AG08396 (cell line): ENCODE measurements at places on chromosomes 4 and X.

- no peak for DNase-seq
These were observed 6.8 kb upstream of the ANAPC4 start for GRCh38 chr4:25370242-25370641.

GRCh38 chr4:108787724-108788123, 24.9 kb upstream of the ETNPPL start:
- no peak for DNase-seq

DNA sequence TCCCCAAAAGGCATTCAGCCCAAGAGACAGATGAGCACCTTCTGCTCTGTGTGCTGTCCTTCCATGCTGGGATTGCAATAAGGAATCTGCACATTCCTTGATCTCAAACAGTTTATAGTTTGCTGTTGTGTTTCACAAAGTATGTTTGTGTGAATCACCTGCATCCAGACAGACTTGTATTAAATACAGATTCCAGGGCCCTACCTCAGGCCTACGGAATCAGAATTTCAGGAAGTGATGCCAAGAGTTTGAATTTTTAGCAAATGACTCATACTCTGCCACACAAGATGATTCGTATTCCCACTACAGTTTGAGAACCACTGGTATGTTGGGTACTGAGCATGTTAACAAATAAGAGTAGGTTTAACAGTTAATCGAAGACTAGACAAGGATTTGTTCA, 7.0 kb downstream of the VAMP7 start:
- peak; percentile 30 for DNase-seq

GRCh38 chr4:10267066-10267465, 150.5 kb upstream of the WDR1 start:
- DNase-seq = no peak

- DNase-seq = no peak
These were observed 86.0 kb downstream of the PCYT1B start for GRCh38 chrX:24561121-24561520.

GRCh38 chrX:8591501-8591900, 126.9 kb downstream of the VCX3B start:
- no peak for DNase-seq

- no peak for DNase-seq
These were observed 38.4 kb downstream of the BCORL1 start for GRCh38 chrX:130020661-130021324.

DNA sequence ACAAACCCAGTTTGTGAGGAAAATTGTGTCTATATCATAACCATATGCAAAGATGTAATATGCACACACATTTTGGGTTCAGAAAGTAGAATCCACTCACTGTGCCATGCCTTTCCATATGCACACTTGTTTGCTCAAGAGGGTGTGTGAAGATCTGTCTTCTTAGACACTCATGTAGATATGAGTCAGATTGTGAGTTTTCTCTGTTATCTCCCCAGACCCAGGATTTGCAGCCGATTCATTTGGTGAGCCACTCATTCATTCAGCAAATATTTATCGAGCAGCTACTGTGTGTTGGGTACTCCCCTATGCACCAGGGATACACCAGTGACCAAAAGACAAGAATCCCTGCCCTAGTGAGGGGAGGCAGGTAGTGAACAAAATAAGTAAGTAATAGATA, 81.5 kb downstream of the CLCN5 start:
- DNase-seq = no peak

DNA sequence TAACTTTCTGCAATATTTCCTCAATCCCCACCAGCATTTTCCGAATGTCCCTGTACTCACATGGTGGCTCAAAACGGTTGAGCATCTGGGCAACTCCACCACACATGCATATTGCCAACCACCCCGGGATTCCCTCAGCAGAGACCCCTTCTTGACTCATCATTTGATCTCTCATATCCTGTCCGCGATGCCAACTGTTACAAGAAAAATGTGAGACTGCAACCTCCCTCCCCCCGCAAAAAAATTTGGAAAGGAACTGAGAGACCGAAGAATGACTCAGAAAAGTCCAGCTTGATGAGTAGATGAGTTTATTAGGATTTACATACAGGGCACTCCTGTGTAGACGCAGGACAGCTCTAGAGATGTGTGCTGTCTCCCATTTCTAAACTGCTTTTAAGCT, 561.4 kb downstream of the ZIC3 start:
- peak; percentile 3 for DNase-seq

DNA sequence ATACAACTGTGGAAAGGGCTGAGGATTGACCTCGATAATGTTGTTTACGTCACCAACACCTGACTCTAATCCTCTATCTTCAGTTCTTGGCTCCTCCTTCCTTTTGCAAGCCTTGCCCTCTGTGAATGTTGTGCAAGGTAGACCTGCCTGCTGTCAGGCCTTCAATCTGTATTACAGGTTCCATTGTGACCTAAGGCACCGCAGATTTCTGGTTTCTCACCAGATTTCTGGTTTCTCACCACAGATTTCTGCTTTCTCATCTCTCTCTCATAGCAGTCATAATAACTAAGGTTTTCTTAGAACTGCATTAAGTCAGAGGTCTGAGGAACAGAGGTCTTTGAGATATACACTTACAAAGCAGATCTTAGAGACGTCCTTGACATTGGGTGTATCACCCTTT, 51.5 kb upstream of the ETNPPL start:
- no peak for DNase-seq

GRCh38 chrX:19017271-19017670, 33.4 kb upstream of the PHKA2 start:
- DNase-seq = peak; percentile 29

GRCh38 chr4:14345356-14345775, 656.9 kb upstream of the CPEB2 start:
- peak; percentile 42 for DNase-seq

GRCh38 chr4:99058228-99058627, 30.4 kb downstream of the ADH5 start:
- DNase-seq = no peak

- DNase-seq = peak; percentile 5
These were observed 45.1 kb upstream of the LAMP2 start for GRCh38 chrX:120514236-120514635.

GRCh38 chr4:121229993-121230392, 65.9 kb upstream of the TNIP3 start:
- DNase-seq = no peak

DNA sequence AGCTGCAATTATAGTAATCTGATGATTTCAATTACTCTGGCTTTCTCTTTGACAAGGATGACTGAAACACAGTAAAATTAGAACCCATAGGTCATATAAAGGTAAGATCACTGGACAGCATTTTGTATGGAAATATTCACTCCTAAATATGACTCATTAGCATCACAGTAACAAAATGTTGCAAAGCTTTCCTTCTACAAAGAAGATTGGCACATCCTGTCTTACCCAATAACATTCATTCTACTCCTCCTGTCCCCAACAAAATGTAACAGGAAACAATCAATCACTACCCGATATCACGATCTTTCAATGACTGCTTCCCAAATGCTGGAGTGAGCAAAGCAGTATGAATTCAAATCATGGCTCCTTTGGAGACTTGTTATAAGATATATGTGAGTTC, 95.3 kb downstream of the FANCB start:
- DNase-seq = no peak
